ENCODE measurements at places on chromosomes 2 and 18. TPM values are rescaled to one million over a fixed set of nuclear protein-coding genes. Genes with fewer than 3 reads are reported as not detected.

GRCh38 chr2:226883296-226883795 is 47.5 kb downstream of the RHBDD1 start:
- H3K4me3 ChIP-seq, result no peak overlapping the region
- H3K27ac ChIP-seq, result no peak overlapping the region
- DNase-seq, result no peak
- H3K27me3 ChIP-seq, result no peaks in the 10 kb centered on the region
- H3K36me3 ChIP-seq, result peaks cover 43% of the 10 kb centered on the region

Gene DSG4
- not detected for total RNA-seq

DNA sequence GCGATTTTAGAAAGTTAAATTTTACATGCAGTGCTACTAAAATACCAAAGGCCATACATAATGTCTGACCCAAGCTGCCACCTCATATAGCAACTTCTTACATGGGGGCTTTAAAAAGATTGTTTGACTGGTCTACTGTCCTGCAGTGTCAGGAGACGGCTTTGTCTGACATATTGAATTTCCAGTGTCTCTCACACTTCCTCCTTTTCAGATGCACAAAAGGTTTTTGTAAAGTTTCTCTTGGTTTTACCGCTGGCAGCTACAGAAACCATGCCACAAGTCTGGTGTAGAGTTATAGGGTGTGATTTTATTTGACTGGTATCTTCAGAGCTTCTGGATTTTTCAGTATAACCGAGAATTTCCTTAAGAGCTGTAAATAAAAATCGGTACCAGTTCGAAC is 1.1 kb upstream of the ASAP2 start:
- H3K27me3 ChIP-seq, result peaks cover 42% of the 10 kb centered on the region
- no peak for DNase-seq
- no peak overlapping the region for H3K27ac ChIP-seq

DNA sequence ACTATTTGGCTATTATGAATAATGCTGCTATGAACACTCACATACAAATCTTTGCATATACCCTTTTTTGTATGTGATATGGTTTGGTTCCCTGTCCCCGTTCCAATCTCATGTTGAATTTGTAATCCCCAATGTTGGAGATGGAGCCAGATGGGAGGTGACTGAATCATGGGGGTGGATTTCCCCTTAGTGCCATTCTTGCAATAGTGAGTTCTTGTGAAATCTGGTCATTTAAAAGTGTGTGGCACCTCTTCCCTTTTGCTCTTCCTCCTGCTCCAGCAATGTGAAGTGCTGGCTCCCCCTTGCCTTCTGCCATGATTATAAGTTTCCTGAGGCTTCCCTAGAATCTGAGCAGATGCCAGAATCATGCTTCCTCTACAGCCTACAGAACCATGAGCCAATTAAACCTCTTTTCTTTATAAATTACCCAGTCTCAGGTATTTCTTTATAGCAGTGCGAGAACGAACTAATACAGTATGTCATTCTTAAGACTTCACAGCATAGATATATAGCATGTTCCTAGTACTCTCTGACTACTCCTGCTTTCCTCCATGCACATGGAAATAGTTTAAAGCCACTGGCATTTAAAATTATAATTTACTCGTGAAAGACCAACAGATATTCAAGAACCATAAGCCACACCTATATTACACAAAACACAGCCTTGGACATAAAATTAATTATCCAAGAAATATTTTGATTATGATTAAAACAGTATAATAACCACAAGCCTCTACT is 75.2 kb downstream of the COBLL1 start:
- H3K27ac ChIP-seq, result no peak overlapping the region
- no peak overlapping the region for H3K4me3 ChIP-seq
- no peaks in the 10 kb centered on the region for H3K4me1 ChIP-seq
- DNase-seq, result no peak
- H3K36me3 ChIP-seq, result no peaks in the 10 kb centered on the region
- no peaks in the 10 kb centered on the region for H3K27me3 ChIP-seq

Gene CCDC178
- not detected for total RNA-seq

DNA sequence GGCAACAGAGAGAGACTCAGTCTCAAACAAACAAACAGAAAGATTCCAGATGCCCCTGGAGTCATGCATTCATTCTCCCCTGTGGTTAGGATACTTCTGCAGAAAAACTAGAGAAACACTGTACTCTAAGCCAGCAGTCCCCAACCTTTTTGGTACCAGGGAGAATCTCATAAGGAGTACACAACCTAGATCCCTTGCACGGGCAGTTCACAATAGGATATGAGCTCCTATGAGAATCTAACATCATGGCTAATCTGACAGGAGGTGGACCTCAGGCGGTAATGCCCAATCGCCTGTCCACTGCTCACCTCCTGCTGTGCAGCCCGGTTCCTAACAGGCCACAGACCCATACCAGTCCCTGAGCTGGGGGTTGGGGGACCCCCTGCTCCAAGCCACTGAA is 18.3 kb downstream of the PSME4 start:
- H3K4me3 ChIP-seq, result no peak overlapping the region
- no peaks in the 10 kb centered on the region for H3K27me3 ChIP-seq
- H3K27ac ChIP-seq, result no peak overlapping the region
- DNase-seq, result no peak

Gene ARHGAP15
- 72.8 TPM for total RNA-seq

- H3K4me1 ChIP-seq, result no peaks in the 10 kb centered on the region
- H3K27me3 ChIP-seq, result peaks cover 13% of the 10 kb centered on the region
- DNase-seq, result no peak
- no peak overlapping the region for H3K4me3 ChIP-seq
- no peaks in the 10 kb centered on the region for H3K36me3 ChIP-seq
- H3K27ac ChIP-seq, result no peak overlapping the region
Measured at GRCh38 chr18:78624646-78625279, 354.9 kb upstream of the SALL3 start.

All from activated CD8-positive, alpha-beta T cell treated with anti-CD3 and anti-CD28 coated beads for 36 hours (primary cell).